ENCODE measurements at places on chromosomes 1 and 21. TPM values are rescaled to one million over a fixed set of nuclear protein-coding genes. Genes with fewer than 3 reads are reported as not detected.

Gene LAD1
- not detected for total RNA-seq

Gene ELAPOR1
- 32.0 TPM for total RNA-seq

Gene SELE
- total RNA-seq: not detected

Gene FNBP1L
- total RNA-seq: 0.14 TPM

Gene SYCP1
- not detected for total RNA-seq

Gene NUP210L
- total RNA-seq: not detected

GRCh38 chr1:21510885-21511578, 1.8 kb downstream of the ALPL start:
- H3K36me3 ChIP-seq: no peaks in the 10 kb centered on the region
- DNase-seq: no peak
- H3K27me3 ChIP-seq: peaks cover 40% of the 10 kb centered on the region
- H3K4me3 ChIP-seq: no peak overlapping the region
- peaks cover 5% of the 10 kb centered on the region for H3K4me1 ChIP-seq

GRCh38 chr1:61120246-61120840, 38.0 kb downstream of the NFIA start:
- DNase-seq: no peak
- H3K27ac ChIP-seq: no peak overlapping the region
- H3K4me3 ChIP-seq: no peak overlapping the region
- H3K27me3 ChIP-seq: peaks cover 23% of the 10 kb centered on the region

DNA sequence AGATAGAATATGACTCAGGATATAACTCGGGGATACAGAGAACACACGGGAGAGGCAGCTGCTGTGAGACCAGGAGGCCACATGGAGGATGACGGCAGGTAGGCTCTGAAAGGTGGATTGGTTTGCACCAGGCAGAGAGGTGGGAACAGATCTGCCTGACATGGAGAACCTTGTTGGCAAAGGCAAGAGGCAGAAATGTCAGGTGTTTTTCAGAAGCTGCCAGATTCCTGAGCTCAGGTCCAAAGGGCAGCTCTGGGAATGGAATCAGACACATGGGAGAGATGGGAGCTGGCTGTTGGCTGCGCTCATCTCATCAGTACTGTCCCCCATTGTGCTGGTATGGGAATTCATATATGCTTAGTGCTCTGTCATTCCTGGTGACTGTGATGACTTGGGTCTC, 19.2 kb downstream of the SYT6 start:
- no peaks in the 10 kb centered on the region for H3K4me1 ChIP-seq
- no peak overlapping the region for H3K27ac ChIP-seq
- no peak for DNase-seq
- no peaks in the 10 kb centered on the region for H3K36me3 ChIP-seq

GRCh38 chr1:49026230-49026811, 249.6 kb upstream of the BEND5 start:
- H3K27ac ChIP-seq: no peak overlapping the region
- H3K4me1 ChIP-seq: no peaks in the 10 kb centered on the region
- no peaks in the 10 kb centered on the region for H3K27me3 ChIP-seq
- no peak for DNase-seq
- no peak overlapping the region for H3K4me3 ChIP-seq
- H3K36me3 ChIP-seq: no peaks in the 10 kb centered on the region

GRCh38 chr1:68173283-68173935, 58.9 kb downstream of the WLS start:
- H3K27ac ChIP-seq: no peak overlapping the region
- H3K27me3 ChIP-seq: no peaks in the 10 kb centered on the region
- no peak overlapping the region for H3K4me3 ChIP-seq
- DNase-seq: no peak

- H3K27me3 ChIP-seq: peaks cover 44% of the 10 kb centered on the region
- H3K4me3 ChIP-seq: no peak overlapping the region
- H3K36me3 ChIP-seq: no peaks in the 10 kb centered on the region
Observed at GRCh38 chr1:205492774-205493173, 11.7 kb upstream of the CDK18 start.

GRCh38 chr1:151862604-151863003, 9.1 kb upstream of the THEM5 start:
- H3K36me3 ChIP-seq: no peaks in the 10 kb centered on the region
- DNase-seq: no peak
- no peak overlapping the region for H3K27ac ChIP-seq
- H3K27me3 ChIP-seq: peaks cover 7% of the 10 kb centered on the region
- no peak overlapping the region for H3K4me3 ChIP-seq

DNA sequence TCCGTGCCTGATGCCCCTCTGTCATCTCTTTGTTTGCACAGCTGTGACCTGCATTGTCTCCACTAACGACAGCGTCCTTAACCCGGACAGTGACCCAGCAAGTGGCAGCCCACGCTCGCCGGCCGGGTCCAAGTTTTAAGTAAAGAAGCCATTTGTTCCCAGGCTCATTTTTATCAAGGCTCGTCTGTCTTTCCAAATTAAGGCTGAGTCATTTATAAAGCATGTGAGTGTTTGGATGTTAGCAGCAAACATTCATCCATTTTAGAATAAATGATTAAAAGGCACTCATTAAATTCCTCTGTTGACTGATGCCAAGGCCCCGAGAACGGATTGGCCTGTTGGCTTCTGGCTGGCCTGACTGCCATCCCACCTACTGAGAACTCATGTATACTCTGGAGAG, 514.5 kb downstream of the NPHP4 start:
- no peaks in the 10 kb centered on the region for H3K4me1 ChIP-seq
- no peaks in the 10 kb centered on the region for H3K36me3 ChIP-seq
- no peak overlapping the region for H3K27ac ChIP-seq
- H3K27me3 ChIP-seq: no peaks in the 10 kb centered on the region
- no peak overlapping the region for H3K4me3 ChIP-seq

DNA sequence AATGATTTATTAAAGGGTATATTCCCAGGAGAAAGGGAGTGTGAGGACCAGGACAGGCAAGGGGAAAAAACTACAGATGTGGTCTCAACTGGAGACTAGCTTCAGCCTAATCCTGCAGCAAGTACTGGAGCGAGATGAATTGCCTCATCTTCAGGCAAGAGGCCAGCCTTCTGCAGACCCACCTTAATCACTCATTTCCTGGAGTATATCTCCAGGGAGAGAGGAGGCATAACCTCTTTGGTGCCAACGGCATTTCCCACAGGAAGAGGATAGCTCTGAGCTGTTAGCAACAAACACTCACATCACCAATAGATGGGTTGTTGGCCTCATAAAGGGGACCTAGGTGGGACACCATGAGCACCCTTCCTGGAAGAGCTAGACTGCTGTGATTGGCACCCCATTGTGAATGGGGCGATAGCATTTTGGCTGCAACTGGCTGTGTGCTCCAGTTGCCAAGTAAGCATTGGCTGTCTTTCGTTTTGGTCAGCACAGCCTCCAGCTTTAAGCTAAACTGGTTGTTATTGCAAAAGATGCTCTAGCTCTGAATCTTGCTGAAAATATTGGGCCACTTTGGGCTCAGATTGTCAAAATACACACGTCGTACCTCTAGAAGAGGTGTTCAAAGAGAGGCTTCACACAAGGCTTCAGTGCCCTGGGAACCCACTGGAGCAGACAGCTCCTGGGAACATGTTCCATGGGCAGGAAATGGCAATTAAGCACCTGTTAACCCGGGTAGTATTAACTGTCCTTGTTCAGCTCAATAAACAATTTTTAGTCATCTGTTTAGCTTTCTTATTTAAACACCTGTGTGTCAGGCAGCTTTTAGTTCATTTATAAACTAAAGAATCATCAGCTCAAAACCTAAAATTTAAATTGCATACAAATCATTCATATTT, 314.8 kb upstream of the C1orf87 start:
- H3K27ac ChIP-seq: no peak overlapping the region

GRCh38 chr1:116490588-116490987, 80.2 kb downstream of the CD58 start:
- no peak overlapping the region for H3K27ac ChIP-seq
- H3K4me3 ChIP-seq: no peak overlapping the region
- peaks cover 5% of the 10 kb centered on the region for H3K27me3 ChIP-seq
- no peaks in the 10 kb centered on the region for H3K36me3 ChIP-seq
- peaks cover 14% of the 10 kb centered on the region for H3K4me1 ChIP-seq

DNA sequence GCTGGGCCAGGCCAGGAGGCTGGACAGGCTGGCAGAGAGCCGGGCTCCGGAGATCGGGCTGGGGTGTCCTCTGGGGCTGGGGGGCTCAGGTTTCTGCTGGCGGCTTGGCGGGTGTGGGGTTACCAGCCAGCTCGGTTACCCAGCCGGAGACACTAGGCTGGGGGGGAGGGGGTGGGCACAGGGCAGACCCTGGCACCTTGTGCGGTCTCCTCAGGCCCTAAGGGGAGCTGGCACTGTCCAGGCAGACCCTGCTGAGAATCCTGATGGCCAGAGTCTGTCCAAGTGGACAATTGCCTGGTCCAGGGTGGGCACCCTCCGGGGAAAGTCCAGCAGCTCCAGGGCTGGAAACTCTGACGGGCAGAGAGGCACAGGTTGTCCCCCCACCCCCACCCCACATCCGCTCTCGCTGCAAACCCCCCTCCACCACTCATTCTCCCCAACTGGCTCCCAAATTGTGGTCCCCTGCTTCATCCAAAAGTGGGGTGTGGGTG, 6.7 kb downstream of the ZBTB7B start:
- DNase-seq: peak; percentile 76
- H3K4me3 ChIP-seq: peak overlapping the region; percentile 97
- H3K36me3 ChIP-seq: peaks cover 58% of the 10 kb centered on the region
- peaks cover 66% of the 10 kb centered on the region for H3K4me1 ChIP-seq
- no peaks in the 10 kb centered on the region for H3K27me3 ChIP-seq
- peak overlapping the region; percentile 96 for H3K27ac ChIP-seq

DNA sequence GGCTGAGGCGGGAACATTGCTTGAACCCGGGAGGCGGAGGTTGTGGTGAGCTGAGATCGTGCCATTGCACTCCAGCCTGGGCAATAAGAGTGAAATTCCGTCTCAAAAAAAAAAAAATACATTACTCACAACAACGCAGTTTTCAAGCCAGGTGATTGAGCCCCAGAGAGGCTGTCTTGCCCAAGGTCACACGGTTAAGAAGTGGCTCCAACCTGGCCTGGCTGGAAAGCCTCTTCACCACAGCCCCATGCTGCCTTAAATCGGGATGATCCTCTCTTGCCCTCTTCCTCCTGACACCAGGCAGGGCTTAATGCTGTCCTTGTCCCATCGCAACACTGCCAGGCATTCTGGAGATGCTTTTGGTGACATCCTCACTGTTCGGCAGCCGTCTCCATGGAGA, 21.6 kb downstream of the DRAXIN start:
- DNase-seq: no peak
- no peak overlapping the region for H3K27ac ChIP-seq
- H3K4me1 ChIP-seq: no peaks in the 10 kb centered on the region
- peaks cover 3% of the 10 kb centered on the region for H3K27me3 ChIP-seq

GRCh38 chr1:84145068-84145467, 997 bp downstream of the PRKACB start:
- H3K4me3 ChIP-seq: peak overlapping the region; percentile 82
- H3K36me3 ChIP-seq: no peaks in the 10 kb centered on the region
- peak; percentile 73 for DNase-seq
- peaks cover 23% of the 10 kb centered on the region for H3K4me1 ChIP-seq
- H3K27ac ChIP-seq: peak overlapping the region; percentile 98

DNA sequence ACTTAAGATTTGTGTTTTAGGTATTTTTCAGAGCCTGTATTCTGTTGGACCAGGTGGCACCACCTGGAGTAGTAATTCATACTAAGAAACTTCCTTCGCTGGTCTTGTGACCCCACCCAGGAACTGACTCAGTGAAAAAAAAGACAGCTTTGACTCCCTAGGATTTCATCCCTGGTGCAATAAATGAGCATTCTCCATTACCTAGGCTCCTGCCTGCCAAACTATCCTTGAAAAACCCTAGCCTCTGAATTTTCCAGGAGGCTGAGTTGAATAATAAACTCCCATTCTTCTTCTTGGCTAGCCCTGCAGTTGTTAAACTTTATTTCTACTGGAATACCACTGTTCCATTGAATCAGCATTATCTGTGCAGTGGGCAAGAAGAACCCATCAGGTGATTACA, 10.6 kb upstream of the RGS18 start:
- H3K27me3 ChIP-seq: no peaks in the 10 kb centered on the region
- no peaks in the 10 kb centered on the region for H3K4me1 ChIP-seq
- no peak overlapping the region for H3K4me3 ChIP-seq
- no peak overlapping the region for H3K27ac ChIP-seq
- DNase-seq: no peak

DNA sequence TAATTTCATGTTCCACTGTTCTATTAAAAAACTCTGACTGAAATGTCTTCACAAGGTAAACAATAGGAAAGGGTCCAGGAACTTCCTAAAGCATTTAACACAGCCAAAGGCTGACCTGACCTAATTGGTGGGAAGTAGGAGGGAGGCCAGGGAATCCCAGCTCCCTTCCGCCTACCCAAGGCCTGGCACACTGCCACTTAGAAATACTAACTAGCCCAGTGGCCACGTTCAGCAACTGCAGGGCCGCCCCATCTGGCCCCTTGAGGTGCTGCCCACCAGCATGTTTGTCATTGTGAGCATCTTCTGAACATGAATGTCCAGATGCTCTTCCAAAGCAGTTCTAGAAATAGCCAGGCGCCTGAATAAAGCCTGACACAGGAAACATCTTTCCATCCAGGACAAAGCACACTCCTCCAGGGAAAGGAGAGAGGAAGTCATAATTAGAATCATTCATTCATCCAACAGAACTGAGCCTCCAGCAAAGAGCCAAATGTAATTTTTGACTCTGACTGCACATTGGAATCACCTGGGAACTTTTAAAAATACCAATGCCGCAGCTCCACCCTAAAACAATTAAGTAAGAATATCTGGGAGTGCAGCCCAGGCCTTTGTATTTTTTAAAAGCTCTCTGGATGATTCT, 44.6 kb upstream of the BCL9 start:
- peaks cover 26% of the 10 kb centered on the region for H3K27me3 ChIP-seq
- peaks cover 5% of the 10 kb centered on the region for H3K4me1 ChIP-seq
- no peak overlapping the region for H3K4me3 ChIP-seq
- H3K27ac ChIP-seq: no peak overlapping the region
- DNase-seq: no peak
- no peaks in the 10 kb centered on the region for H3K36me3 ChIP-seq

DNA sequence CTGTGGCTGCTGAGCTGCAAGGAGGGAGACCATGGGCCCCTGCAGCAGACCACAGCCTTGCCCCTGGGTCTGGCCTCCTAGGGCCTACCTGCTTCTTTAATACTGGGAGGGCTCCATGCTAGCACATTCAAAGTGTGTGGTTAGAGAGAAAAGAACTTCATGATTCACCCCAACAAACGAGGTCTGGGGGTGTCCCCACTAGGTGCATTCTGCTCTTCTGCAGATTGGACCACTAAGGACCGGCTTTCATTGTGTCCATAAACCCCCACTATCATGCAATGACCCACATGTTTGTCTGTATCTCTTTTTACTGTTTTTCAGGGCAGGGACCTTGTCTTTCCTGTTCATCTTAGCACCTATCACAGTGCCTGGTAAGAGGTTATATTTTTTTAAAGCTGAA, 185.4 kb downstream of the OMA1 start:
- no peak for DNase-seq
- no peak overlapping the region for H3K4me3 ChIP-seq
- H3K27ac ChIP-seq: no peak overlapping the region
- H3K4me1 ChIP-seq: no peaks in the 10 kb centered on the region
- H3K36me3 ChIP-seq: no peaks in the 10 kb centered on the region

All from activated CD4-positive, alpha-beta T cell treated with anti-CD3 and anti-CD28 coated beads, Interleukin-2, amount 10 ng/mL, durations not matched to agents 24 days and 14 days (primary cell).